Pancreas (tissue), 10 donors: ENCODE measurements at places on chromosomes 6 and 20. TPM values are rescaled to one million over a fixed set of nuclear protein-coding genes. Genes with fewer than 3 reads are reported as not detected.

DNA sequence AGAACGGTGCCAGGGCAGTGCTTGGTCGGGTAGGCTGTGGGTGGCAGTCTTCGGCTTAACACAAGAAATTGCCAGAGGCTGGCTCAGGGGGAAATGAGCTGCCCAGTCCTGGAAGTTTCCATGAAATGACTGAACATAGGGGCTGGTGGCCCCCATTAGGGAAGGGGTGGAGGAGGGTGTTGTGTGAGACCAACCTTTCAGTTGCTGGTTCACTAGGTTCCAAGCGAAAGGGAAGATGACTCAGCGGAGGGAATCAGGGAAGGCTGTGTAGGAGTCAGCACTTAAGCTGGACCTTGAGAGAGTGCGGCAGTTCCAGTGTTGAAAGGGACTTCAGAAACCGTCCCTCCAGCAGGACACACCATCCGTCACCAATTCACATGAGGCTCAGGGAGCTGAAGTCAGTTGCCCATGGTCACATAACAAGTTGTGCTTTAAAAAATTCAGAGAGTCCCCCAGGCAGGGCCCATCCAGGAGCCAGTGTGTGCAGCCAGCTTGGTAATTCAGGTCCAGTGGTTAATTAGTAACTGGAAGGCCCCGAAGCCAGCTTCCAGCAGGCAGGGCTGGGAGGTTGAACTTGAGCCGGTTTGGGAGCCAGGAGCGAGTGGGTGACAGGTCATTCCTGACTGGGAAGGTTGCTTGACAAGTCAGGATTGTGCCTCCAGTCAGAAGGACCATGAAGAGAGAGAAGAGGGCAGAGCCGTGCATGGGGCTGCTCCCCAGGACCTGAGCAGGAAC is at the start of gene SGK2:
Gene SGK2 (plus strand): TSS at position 616 of the 735 bp plus-strand sequence. CDS start 7,469 bp downstream, outside the sequence.
- peak; percentile 89 for DNase-seq

GRCh38 chr6:183668-184067 is 108.6 kb upstream of the DUSP22 start:
- no peak for DNase-seq

DNA sequence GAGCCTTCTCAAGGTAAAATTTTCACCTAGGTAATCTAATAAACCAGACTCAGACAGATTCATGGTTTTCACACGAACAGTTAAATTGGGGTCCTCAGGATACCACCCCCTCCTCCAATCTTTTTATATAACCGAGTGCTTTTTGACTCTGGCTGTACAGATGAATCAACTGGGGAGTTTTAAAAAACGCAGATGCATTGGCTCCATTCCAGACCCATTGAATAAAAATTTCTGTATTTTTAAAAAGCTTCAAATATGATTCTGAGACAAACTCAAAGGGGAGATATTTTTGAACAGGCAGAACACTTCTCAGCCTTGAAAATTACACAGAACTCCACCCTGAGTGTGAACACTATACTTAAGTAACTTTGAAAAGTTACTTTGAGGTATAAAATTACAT is 7.2 kb downstream of the UTRN start:
- DNase-seq, result no peak

DNA sequence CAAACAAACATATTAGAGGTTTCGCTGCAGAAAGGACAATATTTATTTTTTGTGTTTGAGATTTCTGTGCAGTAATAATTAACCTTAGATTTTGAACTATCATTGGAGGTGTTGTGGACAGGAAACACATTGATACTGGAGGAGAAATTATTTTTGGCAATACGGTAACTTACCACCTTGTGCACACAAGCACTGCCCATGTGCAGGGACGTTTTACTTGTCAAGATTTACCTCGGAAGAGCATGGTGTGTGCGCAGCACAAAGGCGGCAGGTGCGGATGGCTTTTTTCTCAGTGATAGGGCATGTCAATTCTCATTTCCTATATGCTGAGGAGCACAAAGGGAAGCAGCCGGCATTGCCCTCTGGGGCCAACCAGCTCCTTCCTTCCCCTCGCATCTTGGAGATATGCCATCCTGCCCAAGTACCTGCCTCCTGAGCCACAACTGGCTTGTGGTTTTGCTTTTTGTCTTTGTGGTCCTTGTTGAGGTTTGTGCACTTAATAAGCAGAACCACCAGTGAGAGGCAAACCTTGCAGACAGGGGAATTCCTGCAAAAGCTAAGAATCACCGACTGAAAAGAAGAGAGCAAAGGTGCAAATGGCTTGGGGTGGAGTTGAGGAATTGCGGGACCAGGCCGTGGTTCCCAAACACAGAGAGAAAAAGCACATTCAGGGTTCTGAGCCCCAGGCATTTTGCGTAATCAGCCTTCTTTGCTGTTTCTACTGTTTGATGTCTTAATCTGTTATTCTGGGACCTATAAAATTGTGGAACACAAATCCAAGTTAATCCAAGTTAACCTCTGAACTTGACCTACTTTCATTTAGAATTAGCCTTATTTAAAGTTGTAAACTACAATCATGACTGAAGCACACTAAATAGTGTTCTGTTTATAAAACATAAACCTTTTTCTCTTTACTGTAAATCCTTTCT is 21.9 kb downstream of the SAMD5 start:
- DNase-seq, result no peak

DNA sequence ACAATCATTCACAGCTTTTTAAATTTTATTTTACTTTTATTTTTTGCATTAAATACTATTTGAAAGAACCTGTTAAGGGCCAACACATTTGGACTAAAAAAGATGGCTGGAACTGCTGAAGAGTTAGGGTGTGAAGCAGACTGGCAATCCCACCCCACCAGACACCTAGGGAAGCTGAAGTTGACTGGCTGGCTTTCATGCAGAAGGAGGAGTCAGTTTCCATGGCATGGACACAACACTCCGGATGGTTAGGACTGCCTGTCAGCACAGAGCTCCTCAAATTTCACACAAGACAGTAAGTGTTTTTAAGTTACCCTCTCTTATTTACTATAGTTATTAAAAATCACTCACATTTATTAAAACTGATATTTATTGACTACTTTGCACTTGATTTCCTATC is at the start of gene ANKRD66:
Gene ANKRD66 (plus strand): TSS at position 238 of the 400 bp plus-strand sequence. CDS start 5,016 bp downstream, outside the sequence.
- no peak for DNase-seq

DNA sequence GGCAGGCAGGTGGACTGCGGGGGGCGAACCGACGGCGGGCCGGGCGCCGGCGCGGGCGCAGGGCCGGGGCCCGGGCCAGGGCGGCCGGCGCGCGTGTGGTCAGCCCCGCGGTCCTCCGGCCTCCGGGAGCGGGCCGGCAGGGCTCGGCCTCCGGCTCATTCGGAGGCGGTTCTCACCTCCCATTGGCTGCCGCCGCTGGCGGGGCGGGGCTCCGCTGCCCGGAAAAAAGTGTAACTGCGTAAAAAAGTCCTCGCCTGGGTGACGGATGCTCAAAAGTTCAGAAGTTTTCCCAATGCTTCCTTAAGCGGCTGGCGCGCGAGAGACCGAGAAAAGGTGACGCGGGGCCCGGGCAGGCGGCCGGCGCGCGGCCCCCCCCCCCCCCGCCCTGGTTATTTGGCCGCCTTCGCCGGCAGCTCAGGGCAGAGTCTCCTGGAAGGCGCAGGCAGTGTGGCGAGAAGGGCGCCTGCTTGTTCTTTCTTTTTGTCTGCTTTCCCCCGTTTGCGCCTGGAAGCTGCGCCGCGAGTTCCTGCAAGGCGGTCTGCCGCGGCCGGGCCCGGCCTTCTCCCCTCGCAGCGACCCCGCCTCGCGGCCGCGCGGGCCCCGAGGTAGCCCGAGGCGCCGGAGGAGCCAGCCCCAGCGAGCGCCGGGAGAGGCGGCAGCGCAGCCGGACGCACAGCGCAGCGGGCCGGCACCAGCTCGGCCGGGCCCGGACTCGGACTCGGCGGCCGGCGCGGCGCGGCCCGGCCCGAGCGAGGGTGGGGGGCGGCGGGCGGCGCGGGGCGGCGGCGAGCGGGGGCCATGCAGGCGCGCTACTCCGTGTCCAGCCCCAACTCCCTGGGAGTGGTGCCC is at the start of gene FOXC1:
Gene FOXC1 (plus strand): TSS at position 268 of the 849 bp plus-strand sequence. CDS start 531 bp downstream, at position 799.
- DNase-seq, result peak; percentile 92

DNA sequence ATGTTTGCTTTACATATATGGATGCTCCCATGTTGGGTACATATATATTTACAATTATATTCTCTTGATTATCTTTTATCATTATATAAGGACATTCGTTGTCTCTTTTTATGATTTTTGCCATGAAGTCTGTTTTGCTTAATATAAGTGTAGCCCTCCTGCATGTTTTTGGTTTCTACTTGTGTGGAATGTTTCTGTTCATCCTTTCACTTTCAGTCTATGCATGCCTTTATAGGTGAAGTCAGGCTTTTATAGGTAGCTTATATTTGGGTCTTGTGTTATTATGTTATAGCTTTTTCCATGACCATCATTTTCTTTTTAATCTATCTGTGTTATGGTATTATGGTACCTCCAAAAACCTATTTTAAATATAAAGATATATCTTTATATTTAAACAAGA is 612.5 kb upstream of the HS3ST5 start:
- no peak for DNase-seq

- DNase-seq, result no peak
Measured at GRCh38 chr6:118935331-118935668, 341 bp upstream of the MCM9 start.

- no peak for DNase-seq
Measured at GRCh38 chr6:142297605-142297995, 4.2 kb upstream of the ADGRG6 start.

GRCh38 chr20:9078826-9079731 is 10.2 kb downstream of the PLCB4 start:
- no peak for DNase-seq

DNA sequence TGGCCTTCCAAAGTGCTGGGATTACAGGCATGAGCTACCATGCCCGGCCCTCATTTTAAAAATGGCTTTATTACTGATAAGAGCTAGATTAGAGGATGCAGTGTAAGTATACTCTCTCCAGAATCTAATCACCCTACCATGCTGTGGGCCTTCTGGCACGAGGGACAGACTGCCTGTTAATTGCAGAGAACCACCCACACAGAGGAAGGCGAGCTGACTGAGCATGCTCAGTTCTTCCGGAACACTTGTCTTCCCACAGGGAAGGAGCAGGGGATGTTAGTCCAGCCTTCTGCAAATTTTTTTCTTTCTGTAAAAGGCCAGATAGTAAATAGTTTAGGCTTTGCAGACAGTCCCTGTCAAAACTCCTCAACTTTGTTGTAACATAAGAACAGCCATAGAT is 48.9 kb downstream of the ALDH5A1 start:
- no peak for DNase-seq

DNA sequence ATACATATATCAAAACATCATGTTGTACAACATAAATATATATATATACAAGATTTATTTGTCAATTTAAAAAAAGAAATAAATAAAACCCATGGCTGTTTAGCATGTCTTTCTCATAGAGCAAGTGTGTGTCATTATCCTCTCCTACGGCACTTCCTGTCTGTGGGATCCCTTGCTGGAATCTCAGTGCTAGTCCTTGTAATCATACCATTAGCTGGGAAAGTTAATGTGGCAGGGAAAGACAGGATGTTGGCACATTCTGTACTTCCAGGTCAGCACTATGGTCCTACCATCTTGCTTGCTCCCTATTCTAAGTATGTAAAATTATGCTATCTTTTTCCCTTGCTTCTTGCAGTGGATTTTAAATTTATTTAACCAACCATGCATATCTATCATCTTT is 9.5 kb upstream of the SLC17A3 start:
- DNase-seq, result no peak

DNA sequence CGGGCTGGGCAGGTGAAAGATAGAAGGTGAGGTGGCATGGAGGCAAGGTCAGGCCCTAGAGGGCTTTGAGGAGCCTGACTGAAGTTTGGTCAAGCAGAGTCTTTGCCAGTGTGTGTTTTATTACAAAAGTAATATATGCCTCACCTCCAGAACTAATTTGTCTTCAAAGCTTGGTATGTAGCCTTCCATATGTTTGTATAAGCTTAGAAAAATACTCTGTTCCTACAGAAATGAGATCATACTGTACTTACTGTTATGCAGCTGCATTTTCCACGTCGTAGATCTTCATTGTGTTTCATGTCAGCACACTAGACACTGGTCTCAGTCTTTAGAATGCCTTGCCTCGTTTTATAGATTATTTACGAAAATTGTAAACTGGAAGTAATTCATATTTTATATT is 61.8 kb downstream of the ANKS1A start:
- DNase-seq, result no peak

- no peak for DNase-seq
Measured at GRCh38 chr20:4131911-4132310, 116.6 kb upstream of the RNF24 start.

GRCh38 chr20:36304786-36305495 is 1.2 kb upstream of the DLGAP4 start:
- no peak for DNase-seq

- peak; percentile 49 for DNase-seq
Measured at GRCh38 chr6:71420095-71420692, 131.6 kb downstream of the OGFRL1 start.

GRCh38 chr20:421685-422250 is 13.7 kb downstream of the RBCK1 start:
- no peak for DNase-seq

DNA sequence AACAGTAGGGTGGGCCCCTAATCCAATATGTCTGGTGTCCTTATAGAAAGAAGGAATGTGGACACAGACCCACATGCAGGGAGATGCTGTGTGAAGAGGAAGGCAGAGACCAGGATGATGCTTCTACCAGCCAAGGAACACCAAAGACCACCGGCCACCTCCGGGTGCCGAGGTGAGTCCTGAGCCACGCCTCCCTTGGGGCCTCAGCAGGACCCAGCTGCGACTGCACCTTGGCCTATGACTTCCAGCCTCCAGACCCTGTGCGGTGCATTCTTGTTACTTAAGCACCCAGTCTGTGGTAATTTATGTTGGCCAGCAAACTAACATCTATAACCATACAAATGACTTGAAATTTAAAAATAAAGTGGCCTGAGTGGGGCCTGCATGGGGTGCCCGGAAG is 79.5 kb upstream of the QKI start:
- no peak for DNase-seq

GRCh38 chr6:33278392-33278741 is 1.4 kb downstream of the B3GALT4 start:
- no peak for DNase-seq

NOX3 gene
- total RNA-seq, result not detected

NTSR1 gene
- total RNA-seq, result 0.09 TPM

KIAA1755 gene
- 0.28 TPM for total RNA-seq

ADIG gene
- not detected for total RNA-seq

ERVFRD-1 gene
- total RNA-seq, result not detected

PSORS1C1 gene
- total RNA-seq, result 0.08 TPM

KCNQ5 gene
- total RNA-seq, result 0.20 TPM

OR2H1 gene
- total RNA-seq, result not detected

FOXC1 gene
- 3.1 TPM for total RNA-seq

ME1 gene
- 4.5 TPM for total RNA-seq
